ENCODE measurements at places on chromosomes 1 and 21. TPM values are rescaled to one million over a fixed set of nuclear protein-coding genes. Genes with fewer than 3 reads are reported as not detected.

- no peak for DNase-seq
- H3K27ac ChIP-seq: no peak overlapping the region
- no peak overlapping the region for H3K4me3 ChIP-seq
- H3K27me3 ChIP-seq: no peaks in the 10 kb centered on the region
- no peaks in the 10 kb centered on the region for H3K4me1 ChIP-seq
- H3K36me3 ChIP-seq: no peaks in the 10 kb centered on the region
Measured at GRCh38 chr1:188027613-188028012, 1198.9 kb downstream of the PLA2G4A start.

- peak overlapping the region; percentile 94 for H3K4me3 ChIP-seq
- H3K36me3 ChIP-seq: peaks cover 64% of the 10 kb centered on the region
- peak; percentile 65 for DNase-seq
- H3K27me3 ChIP-seq: no peaks in the 10 kb centered on the region
- peak overlapping the region; percentile 85 for H3K27ac ChIP-seq
Measured at GRCh38 chr1:24928689-24929397, 1.2 kb downstream of the RUNX3 start.

The MYBPH gene
- not detected for total RNA-seq

The RBM11 gene
- total RNA-seq: 1.6 TPM

DNA sequence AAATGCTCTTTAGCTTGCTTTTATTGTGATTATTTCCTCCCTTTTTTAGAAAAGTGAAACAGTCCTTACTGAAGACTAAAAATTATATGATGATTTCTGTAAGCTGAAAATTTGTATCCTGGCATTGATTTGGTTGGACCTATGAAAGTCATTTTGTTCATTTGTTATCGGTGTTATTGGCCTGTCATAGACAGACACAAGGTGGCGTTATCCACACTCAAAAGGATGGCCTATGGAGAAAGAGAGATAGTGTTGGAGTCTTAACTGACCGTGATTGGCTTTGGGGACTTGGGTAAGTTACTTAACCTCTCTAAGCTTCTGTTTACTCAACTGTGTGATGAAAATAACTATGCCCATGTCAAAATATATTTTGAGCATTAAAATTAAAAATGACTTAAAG is 203.6 kb upstream of the CHODL start:
- no peak overlapping the region for H3K27ac ChIP-seq
- H3K36me3 ChIP-seq: no peaks in the 10 kb centered on the region
- H3K4me3 ChIP-seq: no peak overlapping the region
- H3K27me3 ChIP-seq: no peaks in the 10 kb centered on the region

DNA sequence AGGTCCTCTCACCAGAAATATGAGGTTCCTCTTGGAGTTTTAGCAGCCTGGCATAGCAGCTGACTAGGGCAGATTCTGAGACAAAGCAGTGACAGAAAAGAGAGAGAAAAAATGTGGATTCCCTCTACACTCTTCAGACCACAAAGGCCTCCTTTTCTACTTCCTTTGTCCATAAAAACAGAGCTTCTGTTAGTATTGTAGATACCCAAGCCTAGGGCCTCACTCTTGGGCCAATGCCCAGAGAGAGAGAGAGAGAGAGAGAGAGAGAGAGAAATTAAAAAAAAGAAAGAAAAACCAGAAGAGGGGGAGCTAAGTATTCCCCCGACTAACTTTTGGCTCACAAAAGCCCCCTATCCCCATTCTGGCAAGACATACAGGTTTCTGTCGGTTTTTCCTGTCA is 2.4 kb upstream of the ZRANB2 start:
- H3K4me3 ChIP-seq: no peak overlapping the region
- DNase-seq: no peak
- peaks cover 19% of the 10 kb centered on the region for H3K4me1 ChIP-seq
- H3K27ac ChIP-seq: no peak overlapping the region
- peaks cover 11% of the 10 kb centered on the region for H3K36me3 ChIP-seq

- H3K4me1 ChIP-seq: no peaks in the 10 kb centered on the region
- no peaks in the 10 kb centered on the region for H3K27me3 ChIP-seq
- no peak for DNase-seq
- H3K36me3 ChIP-seq: no peaks in the 10 kb centered on the region
- H3K27ac ChIP-seq: no peak overlapping the region
Measured at GRCh38 chr1:67937651-67938050, 104.4 kb upstream of the GNG12 start.

DNA sequence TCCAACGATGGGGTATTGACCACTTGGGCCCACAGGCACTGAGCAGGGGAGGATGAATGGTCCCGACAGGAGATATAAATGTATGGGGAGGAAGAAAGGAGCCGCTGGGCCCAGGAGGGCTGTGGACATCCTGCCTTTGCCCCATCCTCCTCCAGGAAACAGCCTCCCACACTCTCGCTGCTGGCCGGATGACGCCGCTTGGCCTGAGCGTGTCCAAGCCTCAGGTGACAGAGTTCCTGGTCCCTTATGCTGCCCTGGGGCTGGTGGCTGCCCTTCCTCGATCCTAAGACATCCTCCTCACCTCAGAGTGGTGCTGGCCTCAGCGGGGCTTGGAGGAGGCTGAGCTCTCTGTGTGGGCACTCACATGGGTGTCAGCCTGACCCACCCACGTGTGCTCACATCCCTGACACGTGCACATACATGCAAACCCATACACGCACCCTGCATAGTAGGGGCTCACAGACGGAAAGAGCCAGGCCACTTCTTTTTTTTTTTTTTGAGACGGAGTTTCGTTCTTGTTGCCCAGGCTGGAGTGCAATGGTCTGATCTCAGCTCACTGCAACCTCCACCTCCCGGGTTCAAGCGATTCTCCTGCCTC is 5.9 kb upstream of the SERINC2 start:
- peaks cover 19% of the 10 kb centered on the region for H3K27me3 ChIP-seq
- DNase-seq: no peak
- H3K36me3 ChIP-seq: no peaks in the 10 kb centered on the region
- no peak overlapping the region for H3K4me3 ChIP-seq
- H3K27ac ChIP-seq: no peak overlapping the region

- H3K27ac ChIP-seq: no peak overlapping the region
- DNase-seq: no peak
- no peaks in the 10 kb centered on the region for H3K4me1 ChIP-seq
- no peak overlapping the region for H3K4me3 ChIP-seq
Measured at GRCh38 chr1:50257940-50258685, 149.4 kb downstream of the ELAVL4 start.

DNA sequence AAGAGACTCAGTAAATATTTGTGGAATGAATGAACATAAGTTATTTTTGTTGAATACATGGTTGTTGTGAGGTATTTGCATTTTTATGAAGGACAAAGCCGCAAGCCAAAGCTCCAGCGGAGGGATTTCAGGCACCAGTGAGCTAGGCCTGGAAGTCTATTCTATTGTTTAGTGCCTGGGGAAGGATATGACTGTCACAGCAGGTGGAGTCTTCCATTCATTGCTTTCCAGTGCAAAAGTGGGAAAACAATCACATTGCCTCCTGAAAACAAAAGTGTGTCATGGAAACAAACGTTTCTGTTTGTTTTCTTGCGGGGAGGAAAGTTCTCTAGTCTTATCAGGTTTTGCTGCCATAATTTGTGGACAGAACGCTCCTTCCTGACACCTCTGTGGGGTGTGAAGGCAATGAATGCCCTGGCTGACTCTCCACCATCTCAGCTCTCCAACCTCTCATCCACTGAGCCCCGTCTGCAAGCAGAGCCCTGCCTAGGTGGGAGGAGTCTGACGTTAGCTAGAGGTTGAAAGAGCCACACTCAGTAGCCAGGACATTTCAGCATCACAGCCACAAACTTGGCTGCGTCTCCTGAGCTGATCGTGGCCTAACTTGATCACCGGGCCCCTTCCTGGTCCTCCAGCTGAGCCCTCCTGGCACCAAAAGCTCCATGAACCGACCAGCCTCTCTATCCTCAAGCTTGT is 739.1 kb downstream of the MATN1 start:
- no peak overlapping the region for H3K27ac ChIP-seq
- H3K4me1 ChIP-seq: no peaks in the 10 kb centered on the region
- no peak for DNase-seq
- no peaks in the 10 kb centered on the region for H3K36me3 ChIP-seq

DNA sequence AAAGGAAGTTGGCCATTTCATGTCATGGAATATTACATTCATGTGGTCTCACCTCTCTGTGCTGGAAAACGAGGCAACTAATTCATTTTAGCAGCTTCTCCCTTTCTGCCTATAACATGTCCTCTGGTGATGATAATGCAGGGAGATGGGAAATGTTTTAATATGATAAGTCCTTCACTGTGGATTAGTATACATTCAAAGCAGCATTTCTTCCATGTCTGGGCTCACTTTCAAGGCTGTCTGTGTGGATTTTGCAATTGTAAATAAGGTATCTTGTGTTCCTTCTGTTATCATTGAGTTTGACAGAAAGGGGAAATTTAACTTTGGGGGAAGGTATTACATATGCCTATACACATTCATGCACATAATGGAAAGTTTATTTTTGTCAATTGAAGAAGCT is 374.7 kb upstream of the DAB1 start:
- DNase-seq: no peak
- H3K4me3 ChIP-seq: no peak overlapping the region
- no peaks in the 10 kb centered on the region for H3K4me1 ChIP-seq
- no peak overlapping the region for H3K27ac ChIP-seq
- H3K36me3 ChIP-seq: no peaks in the 10 kb centered on the region

GRCh38 chr1:224922404-224923164 is 6.9 kb upstream of the DNAH14 start:
- H3K4me3 ChIP-seq: no peak overlapping the region
- H3K27ac ChIP-seq: no peak overlapping the region
- no peaks in the 10 kb centered on the region for H3K36me3 ChIP-seq
- no peaks in the 10 kb centered on the region for H3K4me1 ChIP-seq
- H3K27me3 ChIP-seq: peaks cover 9% of the 10 kb centered on the region

- no peak overlapping the region for H3K4me3 ChIP-seq
- H3K4me1 ChIP-seq: peaks cover 74% of the 10 kb centered on the region
- H3K27ac ChIP-seq: no peak overlapping the region
- peaks cover 51% of the 10 kb centered on the region for H3K36me3 ChIP-seq
Measured at GRCh38 chr21:31162079-31162699, 123.9 kb upstream of the KRTAP19-8 start.

The HOOK1 gene
- total RNA-seq: 8.0 TPM

The TNFRSF9 gene
- 0.57 TPM for total RNA-seq

The GPA33 gene
- total RNA-seq: 2.3 TPM

The RAB3B gene
- 0.02 TPM for total RNA-seq

- no peaks in the 10 kb centered on the region for H3K4me1 ChIP-seq
- DNase-seq: no peak
- no peaks in the 10 kb centered on the region for H3K36me3 ChIP-seq
- no peak overlapping the region for H3K27ac ChIP-seq
- no peak overlapping the region for H3K4me3 ChIP-seq
- peaks cover 27% of the 10 kb centered on the region for H3K27me3 ChIP-seq
Measured at GRCh38 chr21:42618707-42619102, 34.7 kb upstream of the PDE9A start.

DNA sequence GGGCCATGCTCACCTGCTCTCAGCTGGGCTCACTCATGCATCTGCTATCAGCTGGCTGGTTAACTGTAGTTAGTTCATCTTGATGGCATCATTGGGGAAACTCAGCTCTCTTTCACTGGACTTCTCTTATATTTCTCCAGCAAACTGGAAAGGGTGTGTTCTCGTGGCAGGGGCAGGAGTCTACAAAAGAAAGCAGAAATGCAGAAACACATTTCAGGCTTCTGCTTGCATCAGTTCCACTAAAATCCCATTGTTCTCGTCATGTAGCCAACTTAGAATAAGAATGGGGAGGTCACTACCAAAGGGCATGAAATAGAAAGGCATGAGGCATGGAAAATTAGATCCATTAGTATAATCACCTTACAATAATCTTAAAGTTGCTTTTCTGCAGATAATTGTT is 207.3 kb downstream of the NRIP1 start:
- peaks cover 1% of the 10 kb centered on the region for H3K4me1 ChIP-seq
- DNase-seq: no peak
- no peak overlapping the region for H3K27ac ChIP-seq

The OR2L13 gene
- total RNA-seq: not detected

DNA sequence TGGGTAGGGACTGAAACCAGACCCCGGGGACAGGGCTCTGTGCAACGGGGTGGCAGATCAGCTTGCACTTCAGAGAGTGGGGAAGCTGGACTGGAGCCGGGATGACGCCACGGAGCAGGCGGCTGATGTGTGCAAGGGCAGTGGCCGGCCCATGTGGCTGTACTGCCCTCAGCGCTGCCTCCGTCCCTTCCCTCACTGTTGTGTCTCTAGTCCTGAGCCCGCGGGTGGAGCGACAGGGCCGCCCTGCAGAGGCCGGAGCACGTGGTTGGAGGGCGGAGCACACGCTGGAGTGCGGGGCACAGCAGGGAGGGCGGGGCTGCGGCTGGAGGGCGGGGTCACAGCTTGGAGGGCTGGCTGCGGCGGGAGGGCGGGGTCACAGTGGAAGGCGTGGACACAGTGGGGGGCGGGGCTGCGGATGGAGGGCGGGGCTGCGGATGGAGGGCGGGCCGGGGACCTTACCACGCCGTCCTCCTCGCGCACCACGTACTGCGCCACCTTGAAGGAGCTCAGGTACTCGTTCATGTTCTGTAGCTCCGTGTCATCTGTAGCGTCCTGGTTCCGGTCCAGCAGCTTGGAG is 52.4 kb downstream of the CHD5 start:
- DNase-seq: peak; percentile 76
- no peaks in the 10 kb centered on the region for H3K27me3 ChIP-seq
- H3K27ac ChIP-seq: no peak overlapping the region
- peaks cover 3% of the 10 kb centered on the region for H3K4me1 ChIP-seq
- H3K4me3 ChIP-seq: no peak overlapping the region
- no peaks in the 10 kb centered on the region for H3K36me3 ChIP-seq

The TMEM54 gene
- not detected for total RNA-seq

The C1orf141 gene
- total RNA-seq: not detected

GRCh38 chr1:30974536-30974935 is 66.0 kb upstream of the SDC3 start:
- H3K27me3 ChIP-seq: no peaks in the 10 kb centered on the region
- no peak overlapping the region for H3K27ac ChIP-seq
- DNase-seq: no peak
- peaks cover 48% of the 10 kb centered on the region for H3K36me3 ChIP-seq
- peaks cover 41% of the 10 kb centered on the region for H3K4me1 ChIP-seq

DNA sequence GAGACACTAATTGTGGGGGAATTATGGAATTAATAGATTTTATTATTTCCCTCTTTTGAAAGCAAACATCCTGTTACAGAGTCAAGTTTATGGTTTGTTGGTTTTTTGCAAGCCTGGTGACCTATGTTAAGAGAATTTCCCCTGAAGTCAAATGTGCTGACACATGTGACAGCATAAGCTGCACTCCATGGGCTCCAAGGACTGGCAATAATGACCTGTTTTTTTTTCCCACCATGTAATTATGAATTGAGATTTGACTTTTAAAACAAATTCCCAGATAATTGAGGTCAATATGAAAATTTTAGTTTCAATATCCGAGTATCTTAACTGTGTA is 242.5 kb upstream of the SGIP1 start:
- no peak for DNase-seq
- H3K27me3 ChIP-seq: no peaks in the 10 kb centered on the region
- no peak overlapping the region for H3K4me3 ChIP-seq
- peaks cover 7% of the 10 kb centered on the region for H3K36me3 ChIP-seq
- H3K27ac ChIP-seq: no peak overlapping the region

DNA sequence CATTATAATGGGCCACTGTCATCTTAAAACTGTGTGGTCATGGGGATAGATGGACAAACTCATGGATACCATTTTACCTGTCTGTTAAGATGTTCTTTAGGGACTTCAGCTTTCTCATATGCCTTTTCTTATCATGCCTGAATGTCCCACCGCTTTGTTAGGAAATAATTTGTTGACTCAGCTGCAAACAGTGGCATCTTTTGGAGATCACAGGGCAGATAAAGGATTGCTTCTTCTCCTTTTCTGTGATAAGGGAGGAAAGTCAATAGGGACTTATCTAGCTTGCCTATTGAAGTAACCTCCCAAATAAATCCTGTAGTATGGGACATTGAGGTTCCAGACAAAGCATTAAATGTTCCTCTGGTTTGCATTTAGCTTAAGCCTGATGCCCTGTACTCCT is 79.8 kb upstream of the KIAA0040 start:
- no peak overlapping the region for H3K27ac ChIP-seq
- DNase-seq: no peak
- peaks cover 7% of the 10 kb centered on the region for H3K27me3 ChIP-seq
- no peak overlapping the region for H3K4me3 ChIP-seq
